ENCODE measurements at places on chromosomes 11 and 22.

DNA sequence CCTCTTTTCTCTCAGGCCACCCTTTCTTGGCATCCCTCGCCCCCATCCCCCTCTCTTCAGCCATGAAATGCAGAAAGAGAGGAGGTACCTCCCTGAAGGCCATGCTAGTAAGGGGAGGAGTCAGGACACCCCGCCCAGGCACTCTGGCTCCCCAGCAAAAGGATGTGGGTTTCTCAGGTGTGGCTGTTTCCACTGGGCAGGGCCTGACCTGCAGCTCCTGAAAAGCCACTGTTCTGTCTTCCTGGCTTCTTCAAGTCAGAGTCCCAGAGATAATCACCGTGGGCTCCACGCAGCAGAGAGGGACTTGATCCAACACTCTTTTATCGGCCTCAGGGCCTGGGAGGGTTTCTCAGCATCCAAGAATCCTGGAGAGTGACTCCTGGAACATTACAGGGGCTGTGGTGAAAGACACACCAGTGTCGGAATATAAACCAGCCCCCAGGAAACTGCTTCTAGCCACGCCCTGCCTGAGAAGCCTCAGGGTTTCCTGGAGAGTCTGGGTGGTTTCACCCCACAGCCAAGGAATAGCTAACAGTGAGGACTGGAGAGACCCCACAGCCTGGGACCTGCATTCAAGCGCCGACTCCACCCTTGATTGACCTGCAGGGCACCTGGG, 45.7 kb upstream of the TSPAN18 start:
- DNase-seq: no peak

DNA sequence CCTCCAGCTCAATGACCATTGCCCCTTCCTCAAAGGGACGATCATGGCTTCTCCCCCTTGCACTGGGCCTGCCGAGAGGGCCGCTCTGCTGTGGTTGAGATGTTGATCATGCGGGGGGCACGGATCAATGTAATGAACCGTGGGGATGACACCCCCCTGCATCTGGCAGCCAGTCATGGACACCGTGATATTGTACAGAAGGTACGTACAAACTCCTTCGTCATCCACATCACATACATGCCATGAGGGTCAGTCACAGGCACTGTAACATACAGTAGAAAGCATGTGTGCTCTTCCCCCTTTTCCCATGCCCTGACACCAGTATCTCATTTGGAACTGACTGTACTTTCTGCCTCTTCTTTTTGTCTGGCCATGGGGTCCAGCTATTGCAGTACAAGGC, 4.0 kb downstream of the TAF10 start:
- DNase-seq: no peak

DNA sequence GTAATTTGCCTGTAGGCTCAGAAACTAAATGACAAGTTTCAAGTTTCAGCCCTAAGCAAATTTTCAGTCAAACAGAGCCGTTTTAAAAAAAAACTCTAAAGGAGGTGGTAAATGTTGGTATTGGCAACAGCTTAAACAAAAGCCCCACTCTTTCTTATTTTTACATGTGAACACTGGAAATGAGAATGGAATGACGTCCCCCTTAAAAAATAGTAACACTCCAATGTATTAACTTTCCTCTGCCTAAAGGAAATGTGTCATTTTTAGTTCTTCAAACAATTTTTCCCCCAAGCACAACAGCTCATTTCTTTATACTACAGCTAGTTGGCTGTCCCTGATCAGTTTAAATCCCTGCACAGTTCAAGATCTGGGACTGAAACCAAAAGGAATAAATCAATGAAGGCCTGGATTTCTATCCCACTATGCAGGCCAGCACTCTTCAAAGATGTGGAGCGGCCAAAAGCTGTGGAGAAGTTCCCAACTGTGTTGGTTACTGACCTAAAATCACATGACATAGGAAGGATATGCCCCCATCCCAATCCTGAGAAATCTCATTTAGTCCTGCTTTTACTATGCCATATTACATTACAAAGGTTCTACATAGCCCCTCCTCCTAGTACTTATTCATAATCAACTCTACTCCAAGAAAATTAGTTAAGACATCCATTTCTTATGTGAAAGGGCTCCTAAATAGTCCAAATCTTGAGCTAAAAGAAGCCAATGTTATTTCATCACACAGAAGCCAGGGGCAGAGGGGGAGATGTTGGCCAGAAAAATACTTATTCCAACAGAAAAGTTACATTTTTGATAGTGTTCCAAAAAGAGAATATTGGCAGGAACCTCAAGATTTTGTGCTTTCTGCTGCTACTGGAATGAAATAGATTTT, 95.9 kb downstream of the CADM1 start:
- no peak for DNase-seq

GRCh38 chr11:26778000-26778757, 56.3 kb upstream of the SLC5A12 start:
- DNase-seq: no peak

GRCh38 chr22:19761725-19762567, 1.4 kb downstream of the TBX1 start:
- DNase-seq: no peak

DNA sequence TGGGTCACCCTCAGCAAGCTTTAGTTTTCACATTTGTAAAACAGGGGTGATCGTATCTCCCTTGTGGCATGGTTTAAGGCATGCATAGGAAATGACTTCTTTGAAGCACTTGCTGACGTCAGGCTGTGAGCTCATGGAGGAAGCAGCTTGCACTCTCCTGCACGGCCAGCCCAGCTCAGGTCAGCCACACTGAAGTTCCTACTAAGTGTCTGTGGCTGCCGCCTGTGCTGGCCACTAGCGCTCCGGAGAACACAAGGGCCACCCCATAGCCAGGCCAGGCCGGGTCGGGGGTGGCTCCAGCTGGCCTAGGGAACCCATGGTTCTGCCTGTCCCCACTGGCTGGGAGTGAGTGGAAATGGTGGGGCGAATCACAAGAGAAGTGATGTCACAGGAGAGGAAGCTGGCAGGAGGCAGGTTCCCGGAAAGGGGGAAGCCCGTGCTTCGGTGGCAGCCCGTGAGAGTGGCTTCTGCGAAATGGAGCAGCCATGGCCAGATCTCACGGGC, 28.2 kb downstream of the KCTD17 start:
- no peak for DNase-seq

GRCh38 chr11:75031224-75031753, 42.6 kb downstream of the NEU3 start:
- DNase-seq: no peak

- DNase-seq: no peak
Observed at GRCh38 chr22:25197340-25197739, 2.3 kb upstream of the CRYBB3 start.

GRCh38 chr11:134390706-134391569, 21.1 kb downstream of the B3GAT1 start:
- DNase-seq: no peak

- DNase-seq: no peak
Observed at GRCh38 chr11:32024948-32025347, 65.9 kb upstream of the RCN1 start.

DNA sequence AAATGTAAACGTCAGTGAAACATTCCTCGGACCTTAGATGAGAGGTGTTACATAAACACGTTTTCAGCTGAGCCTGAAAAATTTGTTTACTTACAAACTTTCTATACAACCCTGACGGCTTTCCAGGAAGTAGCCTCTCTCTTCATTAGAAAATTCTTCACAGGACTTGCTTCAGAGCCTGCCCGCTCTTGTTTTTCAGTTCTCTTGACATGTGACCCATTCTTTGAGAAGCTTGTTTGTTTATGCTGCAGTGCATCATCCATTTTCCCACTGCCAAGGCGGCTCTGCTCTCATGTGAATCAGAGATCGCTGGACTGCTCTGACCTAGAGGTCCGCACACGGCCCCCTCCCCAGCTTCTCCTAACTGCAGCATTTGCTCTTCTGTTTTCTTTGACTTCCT, 47.9 kb upstream of the ARHGAP42 start:
- no peak for DNase-seq

GRCh38 chr11:130636722-130637464, 188.4 kb downstream of the ADAMTS15 start:
- DNase-seq: no peak

GRCh38 chr22:19837915-19838314, 16.8 kb downstream of the GNB1L start:
- no peak for DNase-seq

- DNase-seq: no peak
Observed at GRCh38 chr22:23836692-23837495, 1.9 kb downstream of the DERL3 start.

GRCh38 chr11:114846416-114846791, 168.1 kb downstream of the NXPE2 start:
- DNase-seq: no peak

- no peak for DNase-seq
Observed at GRCh38 chr22:36762687-36763260, 13.1 kb downstream of the IFT27 start.

DNA sequence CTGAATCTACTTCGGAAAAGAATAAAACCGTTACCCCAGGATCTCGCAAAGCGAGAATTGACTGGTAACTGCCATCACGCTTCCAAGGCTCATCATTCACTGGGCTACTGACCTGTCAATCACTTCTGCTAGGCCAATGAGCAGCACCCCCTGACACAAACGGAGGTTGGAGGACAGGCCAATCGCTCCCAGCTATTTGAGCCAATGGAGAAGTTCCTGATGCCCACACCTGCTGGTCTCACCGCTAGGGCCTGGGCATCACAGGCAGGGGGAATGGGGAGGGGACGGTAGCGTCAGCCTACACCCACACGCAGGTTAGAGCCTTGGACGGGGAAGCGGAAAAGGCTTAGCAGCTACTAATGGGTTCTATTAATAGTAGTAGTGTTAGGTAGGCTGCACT, 56.7 kb upstream of the CHST1 start:
- no peak for DNase-seq

DNA sequence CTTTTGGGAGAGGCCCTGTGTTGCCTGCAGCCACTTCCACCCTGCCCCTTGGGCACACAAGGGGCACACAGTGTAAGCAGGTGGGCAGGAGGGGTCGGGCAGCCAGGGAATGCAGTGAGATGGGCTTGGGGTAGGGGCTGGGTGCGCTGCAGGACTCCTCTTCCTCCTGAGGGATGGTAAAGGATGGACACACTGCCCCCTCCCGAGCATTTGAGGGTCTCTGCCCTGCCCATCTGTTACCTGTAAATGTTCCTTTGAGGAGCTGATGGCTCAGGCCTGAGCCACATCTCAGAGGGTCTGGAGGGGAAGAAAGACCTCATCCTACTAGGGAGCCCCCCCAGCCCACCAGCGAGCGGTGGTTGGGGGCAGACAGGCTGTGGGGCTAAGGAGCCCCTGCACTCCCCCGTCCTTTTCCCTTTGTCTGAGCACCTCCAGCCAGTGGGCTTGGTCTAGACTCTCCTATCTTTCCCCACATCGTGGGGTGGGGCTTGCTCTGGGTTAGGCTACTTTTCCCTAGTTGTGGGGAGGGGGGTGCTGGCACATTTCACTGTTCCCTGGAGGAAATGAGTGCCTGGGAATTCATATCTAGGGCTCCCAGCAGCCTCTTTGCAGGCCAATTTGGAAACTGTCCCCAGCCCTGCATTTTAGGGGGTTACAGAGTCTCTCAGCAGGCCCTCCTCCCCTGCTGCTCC, 1.7 kb upstream of the TSSC4 start:
- no peak for DNase-seq

- peak; percentile 14 for DNase-seq
Observed at GRCh38 chr11:117188620-117189081, 10.1 kb downstream of the SIDT2 start.

DNA sequence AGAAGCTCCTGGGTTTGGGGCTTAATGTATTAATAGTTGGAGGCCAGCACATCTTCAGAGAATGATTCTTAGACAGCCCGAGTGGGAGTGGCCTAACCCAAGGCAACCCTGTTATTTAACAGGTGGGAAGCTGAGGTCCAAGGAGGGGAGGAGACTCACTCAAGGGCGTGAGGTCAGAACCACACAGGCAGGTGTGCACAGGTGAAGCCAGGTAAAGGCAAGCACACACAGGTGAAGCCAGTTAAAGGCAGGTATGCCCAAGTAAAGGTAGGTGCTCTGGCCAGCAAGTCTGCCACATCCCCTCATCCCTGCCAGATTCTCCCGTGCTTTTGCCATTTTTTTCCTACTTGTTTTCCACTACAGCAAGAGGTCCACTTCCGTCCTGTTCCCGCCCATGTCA, 2.9 kb upstream of the SHANK2 start:
- DNase-seq: no peak

DNA sequence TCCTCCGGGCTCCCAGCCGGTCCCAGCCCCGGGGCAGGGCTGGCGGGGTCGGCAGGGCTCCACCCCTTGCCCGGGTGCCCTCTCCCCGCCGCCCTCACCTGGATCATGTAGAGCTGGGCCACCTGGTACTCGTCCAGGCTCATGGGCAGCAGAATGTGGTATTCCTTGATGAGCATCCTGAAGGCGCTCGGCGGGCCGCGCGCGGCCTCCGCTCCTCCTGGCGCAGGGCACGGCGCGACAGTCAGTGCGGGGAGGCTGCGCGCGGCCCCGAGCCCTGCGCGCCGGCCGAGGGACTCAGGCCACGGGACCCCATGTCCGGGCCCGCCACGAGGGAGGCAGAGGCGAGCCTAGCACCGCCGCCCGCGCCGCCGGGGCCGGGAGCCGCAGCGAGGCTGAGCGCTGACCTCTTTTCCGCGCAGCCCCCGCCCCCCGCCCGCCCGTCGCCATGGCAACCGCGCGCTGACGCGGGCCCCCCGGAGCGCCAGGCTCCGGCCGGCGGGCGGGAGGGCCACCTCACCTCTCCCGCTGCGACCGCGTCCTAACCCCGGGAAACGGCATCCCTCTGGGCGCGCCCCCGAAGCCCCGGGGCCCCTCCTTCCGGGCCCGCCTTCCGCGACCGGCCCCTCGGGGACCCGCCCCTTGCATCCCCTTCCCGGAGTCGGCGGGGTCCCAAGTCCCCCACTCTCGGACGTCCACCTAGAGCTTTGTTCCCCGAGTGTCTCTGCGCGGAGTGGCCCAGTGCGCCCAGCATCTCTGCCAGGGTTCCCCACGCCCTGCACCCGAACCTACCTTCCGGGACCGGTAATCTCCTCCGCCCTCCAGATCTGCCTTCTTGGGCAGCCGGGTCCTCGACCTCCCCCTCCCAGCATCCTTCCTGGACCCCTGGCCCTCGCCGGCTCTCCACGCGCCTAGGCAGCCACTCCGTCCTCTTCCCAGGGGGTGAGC, 886 bp downstream of the PITPNM1 start:
- peak; percentile 51 for DNase-seq

GRCh38 chr11:37963440-37963839, 1365.4 kb upstream of the RAG2 start:
- DNase-seq: no peak

- no peak for DNase-seq
Observed at GRCh38 chr11:63765688-63766241, 2.8 kb downstream of the ZFTA start.

- DNase-seq: no peak
Observed at GRCh38 chr11:79198203-79198897, 242.5 kb downstream of the TENM4 start.

GRCh38 chr11:15586741-15587473, 472.2 kb downstream of the INSC start:
- DNase-seq: no peak
